Activated CD4-positive, alpha-beta T cell treated with anti-CD3 and anti-CD28 coated beads for 24 hours (primary cell): ENCODE measurements at places on chromosomes 6 and 20.

DNA sequence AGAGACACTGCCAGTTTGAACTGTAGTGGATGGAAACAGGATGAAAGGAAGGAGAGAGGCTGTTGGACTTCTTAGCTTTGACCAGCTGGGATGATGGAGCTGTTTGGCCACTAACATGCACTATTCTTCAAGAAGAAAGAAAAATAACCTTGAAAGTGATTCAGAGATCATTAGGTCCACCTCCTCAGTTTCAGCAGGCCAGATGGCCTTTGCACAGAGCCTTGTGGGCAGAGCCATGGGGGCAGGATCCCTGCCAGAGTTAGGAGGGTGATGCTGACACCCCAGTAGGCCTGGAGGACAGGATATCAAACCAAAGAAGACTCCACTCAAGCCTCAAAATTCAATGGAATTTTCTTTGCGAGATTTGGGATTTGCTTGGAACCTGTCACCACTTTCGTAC lies 74.5 kb upstream of the TMEM181 start:
- no peak for DNase-seq

DNA sequence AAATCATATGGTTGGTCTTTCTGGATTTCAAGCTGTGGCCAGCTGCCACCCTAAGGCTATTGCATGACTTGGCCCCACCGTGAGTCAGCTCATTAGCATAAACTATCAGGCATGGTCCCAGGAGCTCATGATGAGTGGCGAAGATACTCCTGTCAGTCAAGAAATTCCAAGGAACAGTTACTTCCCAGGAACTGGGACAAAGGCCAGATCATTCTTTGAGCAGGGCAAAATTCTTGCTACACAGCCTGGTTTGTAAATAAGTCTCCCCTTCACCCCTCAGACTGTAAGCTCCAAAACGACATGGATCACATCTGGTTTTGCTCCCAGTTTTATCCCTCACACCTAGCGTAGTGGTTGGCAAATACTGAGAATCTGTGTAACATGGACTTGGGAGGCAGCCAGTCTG lies 33.0 kb upstream of the KIAA1586 start:
- no peak for DNase-seq

DNA sequence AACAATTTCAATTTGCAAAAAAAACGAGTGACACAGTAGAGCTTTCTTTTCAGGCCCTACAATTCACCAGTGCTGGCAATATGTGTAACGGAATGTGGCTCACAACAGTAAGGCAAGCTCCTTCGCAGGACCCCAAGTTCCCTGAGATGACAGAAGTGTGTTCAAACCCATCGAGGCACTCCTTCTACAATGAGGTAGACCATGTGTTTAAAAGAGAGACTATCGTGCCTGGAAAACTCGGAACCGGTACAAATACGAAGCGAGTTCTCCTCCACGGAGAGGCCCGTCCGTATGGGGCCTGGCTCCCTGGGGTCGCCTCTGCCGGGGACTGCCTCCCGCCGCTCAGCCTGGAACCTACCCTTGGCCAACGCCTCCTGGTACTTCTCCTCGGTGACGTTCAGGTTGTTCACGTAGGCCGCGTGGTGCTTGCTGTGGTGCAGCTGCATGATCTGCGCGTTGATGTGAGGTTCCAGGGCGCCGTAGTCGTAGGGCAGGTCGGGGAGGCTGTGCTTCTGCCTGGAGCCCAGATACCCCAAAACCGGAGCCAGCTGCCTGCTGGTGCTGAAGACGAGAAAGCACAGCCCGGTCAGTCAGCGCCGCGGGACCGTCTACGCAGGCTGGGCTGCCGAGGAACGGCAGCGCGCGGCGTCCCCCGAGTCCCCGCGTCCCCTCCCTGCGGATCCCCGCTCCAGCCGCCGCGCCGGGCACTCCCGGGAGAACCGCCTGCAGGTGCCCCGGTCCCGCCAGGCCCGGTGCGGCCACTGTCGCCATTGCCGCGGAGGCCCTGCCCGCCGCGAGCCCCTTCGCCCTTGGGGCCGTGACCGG lies 526 bp downstream of the SOD2 start:
- DNase-seq, result peak; percentile 23

GRCh38 chr6:63774961-63775360 lies 139.4 kb downstream of the PHF3 start:
- DNase-seq, result no peak

DNA sequence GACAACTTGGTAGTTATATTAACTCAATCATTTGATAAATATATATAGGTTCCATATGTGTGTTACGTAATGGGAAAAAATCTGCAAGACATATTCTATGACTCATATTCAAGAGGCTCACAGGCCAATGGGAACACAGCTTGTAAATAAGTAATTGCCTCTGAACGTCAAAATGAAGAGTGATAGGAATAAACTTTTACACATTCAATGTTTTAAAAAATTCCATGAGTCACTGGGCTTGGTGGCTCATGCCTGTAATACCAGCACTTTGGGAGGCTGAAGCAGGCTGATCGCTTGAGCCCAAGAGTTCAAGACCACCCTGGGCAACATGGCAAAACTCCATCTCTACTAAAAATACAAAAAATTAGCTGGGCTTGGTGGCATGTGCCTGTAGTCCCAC lies 209.4 kb upstream of the MCHR2 start:
- DNase-seq, result no peak

- no peak for DNase-seq
Measured at GRCh38 chr20:56628015-56628872, 862 bp upstream of the TFAP2C start.

GRCh38 chr6:158170656-158171081 lies 2.5 kb downstream of the GTF2H5 start:
- no peak for DNase-seq

- DNase-seq, result no peak
Measured at GRCh38 chr6:44806656-44807055, 419.1 kb downstream of the CDC5L start.

GRCh38 chr20:60516442-60516841 lies 558.2 kb downstream of the CDH26 start:
- no peak for DNase-seq

GRCh38 chr6:161584051-161584450 lies 310.2 kb upstream of the AGPAT4 start:
- no peak for DNase-seq

DNA sequence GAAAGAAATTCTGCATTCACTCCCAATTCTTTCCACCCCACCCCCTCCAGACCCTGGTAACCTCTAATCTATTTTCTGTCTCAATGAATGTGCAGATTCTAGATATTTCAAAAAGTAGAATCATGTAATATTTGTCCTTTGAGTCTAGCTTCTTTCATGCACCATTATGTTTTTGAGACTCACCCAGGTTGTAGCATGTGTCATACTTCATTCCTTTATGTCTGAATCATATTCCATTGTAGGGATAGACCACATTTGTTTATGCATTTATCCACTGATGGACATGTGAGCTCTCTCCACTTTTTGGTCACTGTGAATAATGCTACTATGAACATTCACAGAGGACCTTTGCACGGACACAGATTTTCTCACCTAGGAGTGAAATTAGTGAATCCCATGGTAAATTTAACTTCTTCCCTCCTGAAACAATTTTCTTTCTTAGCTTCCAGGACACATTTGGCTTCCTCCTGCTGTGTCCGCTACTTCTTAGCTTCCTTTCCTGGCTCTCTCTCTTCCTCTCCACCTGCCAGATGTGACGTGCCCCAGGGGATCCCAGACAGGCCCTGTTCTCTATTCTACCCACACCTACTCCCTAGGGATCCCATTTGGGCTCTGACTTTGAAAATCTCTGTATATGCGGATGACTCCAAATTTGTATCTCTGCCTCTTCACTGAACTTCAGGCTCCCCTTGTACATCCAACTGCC lies 24.1 kb upstream of the ARFGEF2 start:
- no peak for DNase-seq

DNA sequence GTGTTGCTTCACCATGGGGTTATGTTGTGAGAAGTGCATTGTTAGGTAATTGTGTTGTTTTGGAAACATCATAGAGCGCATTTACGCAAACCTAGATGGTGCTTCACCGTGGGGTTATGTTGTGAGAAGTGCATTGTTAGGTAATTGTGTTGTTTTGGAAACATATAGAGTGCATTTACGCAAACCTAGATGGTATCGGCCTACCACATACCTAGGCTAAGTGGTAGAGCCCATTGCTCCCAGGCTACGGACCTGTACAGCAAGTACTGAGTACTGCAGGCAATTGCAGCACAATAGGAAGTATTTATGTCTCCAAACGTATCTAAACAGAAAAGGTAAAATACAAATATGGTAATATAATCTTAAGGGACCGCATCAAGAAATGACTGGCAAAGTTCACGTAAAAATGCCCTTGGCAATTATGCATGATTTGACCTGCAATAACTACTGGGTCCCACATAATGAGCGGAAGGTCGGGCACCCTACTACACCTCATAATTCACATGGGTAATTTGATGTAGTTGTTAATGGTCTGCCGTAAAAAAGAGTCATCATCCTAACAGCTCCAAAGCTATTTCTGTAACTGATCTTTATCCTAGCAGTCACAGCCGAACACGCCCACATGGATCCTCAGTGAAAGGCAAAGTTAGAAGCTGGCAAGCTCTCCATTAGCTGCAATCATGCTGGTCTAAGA lies 76.0 kb downstream of the RSPH3 start:
- DNase-seq, result no peak

GRCh38 chr6:106167096-106167814 lies 81.1 kb downstream of the PRDM1 start:
- no peak for DNase-seq

GRCh38 chr6:36141091-36141490 lies 10.8 kb downstream of the MAPK13 start:
- DNase-seq, result no peak

DNA sequence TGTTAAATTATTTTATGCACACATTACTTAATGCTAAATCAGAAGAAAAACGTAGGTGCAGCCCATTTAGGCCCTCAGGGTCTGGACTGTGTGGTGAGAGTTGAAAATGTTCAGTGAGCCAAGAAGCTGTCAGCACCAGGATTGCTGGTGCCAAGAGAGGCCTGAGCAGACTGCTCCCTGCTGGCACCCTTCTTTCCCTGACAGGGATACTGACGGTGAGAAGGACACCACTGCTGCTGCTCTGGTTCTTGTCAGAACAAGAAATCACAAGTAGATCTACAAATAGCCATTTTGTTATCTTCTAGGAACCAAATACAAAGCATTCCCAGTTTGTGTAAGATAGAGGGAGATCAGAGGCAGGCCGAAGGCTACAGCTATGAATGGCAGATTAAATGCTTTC lies 48.7 kb upstream of the CRISP1 start:
- DNase-seq, result no peak

DNA sequence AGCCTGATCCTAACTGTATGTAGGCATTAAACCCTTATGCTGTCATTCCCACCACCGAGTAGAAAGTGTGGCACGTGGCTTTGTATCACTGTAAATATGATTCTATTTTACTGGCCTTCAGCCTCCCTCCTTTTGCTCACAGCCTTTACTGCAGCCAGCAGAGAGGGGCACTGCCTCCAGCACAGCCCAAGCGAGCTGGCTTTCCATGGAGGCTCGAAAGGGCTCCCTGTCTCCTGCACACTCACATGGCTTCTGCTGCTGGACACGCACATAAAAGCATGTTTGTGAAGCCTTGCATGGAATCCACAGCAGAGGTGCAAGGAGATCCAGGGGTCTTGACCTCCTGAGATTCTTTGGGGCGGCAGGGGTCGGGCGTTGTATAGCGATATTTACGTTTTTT lies 51.3 kb downstream of the RNASET2 start:
- DNase-seq, result no peak

- no peak for DNase-seq
Measured at GRCh38 chr20:63696628-63697356, at the start of gene TNFRSF6B. Gene TNFRSF6B (plus strand): TSS chr20:63696652. CDS start chr20:63696768, 116 bp downstream.

DNA sequence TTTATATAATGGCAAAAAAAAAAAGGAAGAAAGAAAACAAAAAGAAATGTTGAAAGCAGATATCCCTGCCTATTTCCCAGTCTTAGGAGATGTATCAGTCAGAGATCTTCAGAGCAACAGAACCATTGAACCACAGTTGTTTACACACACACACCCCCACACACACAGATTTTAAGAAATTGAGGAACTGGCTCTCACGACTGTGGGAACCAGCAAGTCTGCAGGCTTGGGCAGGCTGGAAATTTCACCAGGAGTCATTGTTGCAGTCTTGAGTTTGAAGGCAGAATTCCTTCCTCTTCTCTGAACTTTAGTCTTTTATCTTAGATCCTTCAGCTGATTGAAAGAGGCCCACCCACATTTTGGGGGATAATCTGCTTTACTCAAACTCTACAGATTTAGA lies 380.9 kb downstream of the CDKAL1 start:
- no peak for DNase-seq

- DNase-seq, result no peak
Measured at GRCh38 chr6:133235221-133235620, 5.9 kb upstream of the EYA4 start.

DNA sequence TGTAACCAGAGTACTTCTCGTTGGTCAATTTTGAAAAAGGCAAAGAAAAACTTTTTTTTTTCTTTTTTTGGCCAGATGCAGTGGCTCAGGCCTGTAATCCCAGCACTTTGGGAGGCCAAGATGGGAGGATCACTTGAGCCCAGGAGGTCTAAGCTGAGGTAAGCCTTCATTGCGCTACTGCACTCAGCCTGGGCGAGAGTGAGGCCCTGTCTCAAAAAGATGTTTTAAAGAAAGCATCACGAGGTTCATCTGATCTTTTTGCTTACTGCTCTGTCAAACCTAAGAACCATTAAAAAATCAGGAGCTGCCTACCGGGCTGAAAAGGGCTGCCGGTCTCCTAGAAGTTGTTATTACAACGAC lies 607 bp downstream of the LYRM2 start:
- no peak for DNase-seq

DNA sequence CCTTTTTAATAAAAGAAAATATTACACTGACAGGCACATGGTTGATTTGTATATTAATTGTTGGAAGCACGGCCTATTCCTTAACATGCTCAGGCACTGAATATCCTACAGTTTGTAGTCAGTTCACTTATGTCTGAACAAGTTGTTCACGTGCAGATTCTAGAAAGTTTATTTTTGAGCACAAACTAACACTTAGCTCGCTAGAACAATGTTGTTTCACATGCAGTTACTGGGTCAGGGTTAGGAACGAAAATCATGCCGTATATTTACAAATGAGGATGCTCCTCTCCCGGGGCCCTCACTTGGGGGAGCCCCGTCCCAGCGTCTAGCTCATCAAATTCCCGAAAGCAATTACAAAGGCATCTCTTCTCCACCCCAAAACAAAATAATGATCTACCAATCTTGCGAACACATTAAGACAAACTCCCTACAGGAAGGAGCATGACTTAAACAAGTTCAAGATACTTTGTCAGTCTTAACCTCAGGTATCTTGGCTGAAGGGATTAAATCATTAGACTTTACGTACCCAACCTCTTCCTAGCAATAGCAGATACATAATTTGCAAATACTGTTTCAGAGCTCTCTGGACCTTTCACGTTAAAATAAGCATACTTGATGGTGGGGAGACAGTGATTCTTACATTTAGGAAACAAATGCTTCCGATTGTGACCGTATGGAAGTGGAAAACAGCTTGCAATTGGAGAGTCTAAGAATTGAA lies 1.5 kb downstream of the MAP7 start:
- no peak for DNase-seq

GRCh38 chr20:33092361-33092760 lies 12.9 kb downstream of the BPIFB4 start:
- no peak for DNase-seq

DNA sequence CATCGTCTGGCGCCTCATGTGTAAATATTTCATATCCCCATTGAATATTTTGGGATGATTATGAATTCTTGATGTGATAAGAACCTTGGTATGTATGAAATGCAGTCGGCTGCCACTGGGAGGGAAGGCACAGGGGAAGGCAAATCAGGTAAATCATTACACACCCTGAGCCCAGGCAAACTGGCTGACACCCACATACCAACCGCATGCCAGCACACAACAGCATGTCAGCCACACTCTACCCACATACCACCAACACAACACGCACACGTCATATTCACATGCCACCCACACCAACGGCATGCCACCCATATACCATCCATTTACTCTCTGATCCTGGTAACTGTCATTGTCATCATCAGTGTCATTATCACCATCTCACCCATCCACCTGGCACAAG lies 28.3 kb upstream of the MDGA1 start:
- DNase-seq, result no peak
